Esophagus squamous epithelium (tissue), 5 donors: ENCODE measurements at places on chromosomes 3 and 15.

DNA sequence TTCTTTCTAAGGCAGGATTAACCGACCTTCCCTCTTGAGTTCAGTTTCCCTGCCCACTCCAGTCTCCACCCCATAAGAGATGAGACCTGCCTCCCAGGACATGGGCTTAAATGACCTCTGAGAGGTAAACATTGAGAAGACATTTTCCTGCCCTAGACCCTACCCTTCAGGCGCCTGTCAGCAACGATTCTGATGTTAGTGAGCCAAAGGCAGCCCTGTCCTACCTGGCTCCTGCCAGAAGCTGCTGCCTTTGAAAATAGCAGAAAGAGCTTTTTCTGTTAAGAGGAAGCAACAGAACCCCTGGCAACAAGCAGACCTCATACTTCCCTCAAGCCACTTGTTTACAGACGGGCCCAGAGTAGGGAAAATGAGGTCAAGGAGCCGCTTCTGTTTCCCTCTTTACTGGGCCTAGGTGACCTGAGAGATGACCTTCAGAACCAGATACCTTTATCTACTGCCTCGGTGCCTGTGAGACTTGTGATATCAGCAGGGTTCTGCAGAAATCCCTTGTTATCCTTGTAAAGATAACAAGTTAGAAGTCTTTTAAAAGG is 52.0 kb downstream of the CD200R1L start:
- DNase-seq: no peak

DNA sequence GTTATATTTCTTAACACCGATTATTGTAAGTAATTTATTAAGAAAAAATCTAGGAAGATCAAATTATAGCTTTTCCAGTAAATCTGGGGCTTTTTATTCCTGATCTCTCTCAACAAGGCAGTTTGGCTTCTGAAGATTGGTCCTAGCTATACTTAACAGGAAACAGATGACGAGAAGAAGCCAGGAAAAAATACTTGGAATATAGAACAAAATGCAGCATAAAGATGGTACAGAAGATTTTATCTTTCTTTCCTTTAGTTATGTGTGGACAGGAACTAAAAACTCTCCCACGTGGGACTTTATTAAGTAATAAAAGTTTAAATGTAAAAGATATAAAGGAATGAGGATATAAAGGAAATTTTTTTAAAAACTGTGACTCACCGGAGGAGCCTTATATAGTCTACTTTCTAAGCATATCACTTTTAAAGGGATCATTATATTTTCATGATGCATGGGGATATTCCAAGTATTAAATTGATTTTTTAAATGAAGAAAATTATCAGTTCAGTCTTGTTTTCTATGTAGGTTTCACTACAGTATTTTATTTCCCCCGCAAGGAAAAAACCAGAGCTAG is 8.2 kb downstream of the B3GNT5 start:
- DNase-seq: no peak

- DNase-seq: no peak
Measured at GRCh38 chr3:39843440-39843839, 34.0 kb downstream of the MYRIP start.

GRCh38 chr3:179410999-179411398 is 40.3 kb downstream of the GNB4 start:
- no peak for DNase-seq
